Urinary bladder (tissue), 4 donors: ENCODE measurements at places on chromosomes 3 and 15. TPM values are rescaled to one million over a fixed set of nuclear protein-coding genes. Genes with fewer than 3 reads are reported as not detected.

GRCh38 chr3:196988241-196989029 is 19.8 kb upstream of the PIGZ start:
- DNase-seq: no peak

DNA sequence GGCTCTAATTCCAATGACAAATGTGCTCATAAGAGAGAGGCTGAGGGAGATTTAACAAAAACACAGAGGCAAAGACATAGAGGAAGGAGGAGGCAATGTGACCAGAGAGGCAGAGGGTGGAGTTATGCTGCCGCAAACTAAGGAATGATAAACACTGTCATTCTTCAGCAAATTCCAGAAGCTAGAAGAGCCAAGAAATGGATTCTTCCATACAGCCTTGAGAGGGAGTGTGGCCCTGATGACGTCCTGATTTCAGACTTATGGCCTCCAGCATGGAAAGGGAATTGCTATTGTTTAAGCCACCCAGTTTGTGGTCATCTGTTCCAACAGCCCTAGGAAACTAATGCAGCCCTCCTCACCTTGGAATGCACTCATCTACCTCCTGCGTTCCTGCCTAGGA is 30.5 kb downstream of the CD47 start:
- DNase-seq: no peak

GRCh38 chr3:54999159-54999558 is 71.3 kb upstream of the LRTM1 start:
- no peak for DNase-seq

DNA sequence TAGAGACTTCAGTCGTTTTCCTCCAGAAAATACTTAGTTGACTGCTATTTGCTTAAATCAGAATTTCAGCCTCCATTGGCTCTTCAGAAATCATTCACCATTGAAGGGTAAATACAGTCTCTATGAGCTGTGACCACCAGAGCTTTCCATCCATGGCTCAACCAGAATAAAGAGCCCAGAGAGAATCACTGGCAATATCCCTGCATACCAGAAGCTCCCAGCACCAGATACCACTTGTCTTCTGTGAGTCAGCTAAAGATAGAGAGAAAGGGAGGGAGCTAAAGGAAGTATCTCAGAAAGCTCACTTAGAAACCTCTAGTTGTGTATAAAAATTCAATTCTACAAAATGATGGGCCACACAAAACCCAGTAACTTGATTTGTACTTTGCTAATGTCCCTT is 115.2 kb upstream of the TMCO5A start:
- DNase-seq: no peak

GRCh38 chr3:24594161-24594560 is 99.5 kb upstream of the THRB start:
- DNase-seq: no peak

DNA sequence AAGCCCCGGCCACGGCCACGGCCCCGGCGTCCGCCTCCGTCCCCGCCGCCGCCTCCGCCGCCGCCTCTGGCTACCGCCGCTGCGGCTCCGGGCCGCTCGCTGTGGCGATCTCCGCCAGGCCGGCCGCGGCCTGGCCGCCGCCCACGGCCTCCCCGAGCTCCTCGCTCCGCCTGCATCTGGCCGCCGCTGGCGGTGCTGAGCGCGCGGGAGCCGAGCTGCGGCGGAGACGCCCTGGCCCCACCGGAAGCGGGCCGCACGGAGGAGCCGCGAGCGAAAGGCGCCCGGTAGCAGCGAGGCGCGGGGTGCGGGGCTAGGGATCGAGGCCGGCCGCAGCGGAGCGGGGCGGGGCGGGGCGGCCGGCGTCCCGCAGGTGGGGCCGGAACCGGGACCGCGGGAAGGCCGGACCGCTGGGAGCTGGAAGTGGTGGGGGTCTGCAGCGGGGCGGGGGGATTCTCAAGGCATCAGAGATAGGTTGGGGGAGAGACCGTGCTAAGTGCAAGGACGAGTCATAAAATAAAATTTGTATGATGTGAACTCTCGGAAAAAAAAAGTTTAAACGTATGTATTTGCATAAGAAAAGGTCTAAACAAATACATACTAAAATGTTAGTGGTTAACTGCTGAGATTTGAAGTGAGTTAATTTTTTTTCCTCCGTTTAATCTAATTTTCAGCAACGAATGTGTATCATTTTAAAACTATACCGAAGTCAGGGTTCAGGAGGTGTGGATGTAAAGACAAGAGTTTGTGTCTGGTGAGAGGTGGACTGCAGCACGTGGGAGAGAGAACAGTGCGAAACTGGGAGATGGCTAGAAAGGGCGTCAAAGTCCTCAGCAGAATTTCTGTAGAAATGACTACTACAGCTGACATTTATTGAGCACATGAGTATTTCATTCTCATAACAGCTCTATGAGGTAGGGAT is at the start of gene AVEN:
AVEN (minus strand) TSS at position 334 of the 919 bp plus-strand sequence; CDS start at position 176, 158 bp downstream.
- no peak for DNase-seq

DNA sequence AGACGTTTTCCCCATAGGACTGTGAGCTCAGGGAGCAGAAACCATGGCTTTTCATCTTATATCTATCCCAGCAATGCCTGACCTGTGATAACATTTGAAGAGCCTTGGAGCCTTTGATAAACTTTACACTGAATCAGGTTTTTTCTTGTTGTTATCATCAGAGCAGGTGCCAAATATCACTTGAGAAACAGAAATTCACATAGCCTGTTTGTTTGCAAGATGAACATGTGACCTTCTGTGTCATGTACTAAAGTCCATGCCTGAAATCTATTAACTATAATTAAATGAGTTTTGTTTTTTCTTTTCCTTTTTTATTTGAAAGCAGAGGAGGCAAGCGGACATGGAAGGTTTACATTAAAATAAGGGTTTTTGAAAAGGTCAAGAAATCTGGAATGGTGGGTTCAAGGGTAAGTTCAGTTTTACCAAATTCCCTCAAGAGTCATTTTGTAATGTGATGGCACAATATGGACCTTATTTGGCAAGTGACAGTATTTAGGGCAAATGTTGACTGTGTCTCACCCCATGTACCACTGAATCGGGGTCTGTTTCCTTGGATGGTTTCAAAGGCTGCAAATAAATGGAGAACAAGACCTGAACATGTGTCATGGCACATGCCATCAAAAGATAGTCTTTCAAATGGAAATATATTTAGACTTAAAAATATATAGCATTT is 90.7 kb downstream of the NEK10 start:
- no peak for DNase-seq

DNA sequence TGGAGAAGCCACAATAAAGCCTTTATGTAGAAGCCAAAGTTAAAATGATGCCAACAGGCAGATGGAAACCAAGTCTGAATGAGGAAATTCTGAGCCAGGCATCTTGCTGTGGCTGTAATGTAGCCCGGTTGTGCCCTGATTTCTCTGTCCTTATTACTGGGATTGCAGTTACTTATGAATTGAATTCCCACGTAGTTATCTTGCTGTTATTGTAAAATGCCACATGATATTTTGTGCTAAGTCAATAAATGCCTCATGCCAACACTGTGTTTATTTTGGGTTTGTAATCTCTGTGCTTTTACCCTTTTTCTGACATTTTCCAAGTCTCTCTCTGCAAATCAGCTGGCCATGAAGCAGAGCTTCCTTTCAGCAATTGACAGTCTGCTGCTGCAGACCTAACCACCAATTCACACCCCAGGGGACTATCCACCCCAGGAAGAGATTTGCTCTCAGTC is 486.1 kb upstream of the GOLIM4 start:
- no peak for DNase-seq

DNA sequence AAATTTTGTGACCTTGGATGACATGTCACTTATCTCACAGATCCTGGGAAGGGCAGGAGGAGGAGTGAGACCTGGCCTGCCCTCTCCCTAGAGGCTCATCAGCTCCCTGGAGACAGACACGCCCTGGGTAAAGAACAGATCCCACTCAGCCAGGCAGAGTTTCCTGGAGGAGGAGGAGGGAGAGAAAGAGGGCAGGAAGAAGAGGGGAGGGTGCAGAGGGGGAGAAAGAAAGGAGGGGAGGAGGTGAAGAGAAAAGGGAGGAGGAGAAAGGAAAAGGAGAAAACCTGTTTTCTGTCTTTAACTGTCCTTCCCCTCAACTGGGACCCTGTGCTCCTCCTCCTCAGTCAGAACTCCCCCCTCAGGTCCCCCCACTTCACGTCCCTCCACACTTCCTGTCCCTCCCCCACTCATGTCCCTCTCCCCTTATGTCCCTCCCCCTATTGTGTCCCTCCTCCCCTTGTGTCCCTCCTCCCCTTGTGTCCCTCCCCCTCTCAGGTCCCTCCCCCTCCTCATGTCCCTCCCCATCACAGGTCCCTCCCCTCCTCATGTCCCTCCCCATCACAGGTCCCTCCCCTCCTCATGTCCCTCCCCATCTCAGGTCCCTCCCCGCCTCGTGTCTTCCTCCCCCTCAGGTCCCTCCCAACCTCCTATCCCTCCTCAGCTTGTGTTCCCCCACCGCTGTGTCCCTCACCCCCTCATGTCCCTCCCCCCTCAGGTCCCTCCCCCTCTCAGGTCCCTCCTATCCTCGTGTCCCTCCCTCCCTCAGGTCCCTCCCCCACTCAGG is 52.3 kb upstream of the CGNL1 start:
- DNase-seq: no peak

GRCh38 chr3:171491361-171491760 is 31.2 kb upstream of the TNIK start:
- DNase-seq: no peak

The CASR gene
- total RNA-seq: 0.74 TPM

GRCh38 chr3:187616307-187616972 is 53.8 kb downstream of the SST start:
- no peak for DNase-seq

The WNT7A gene
- not detected for total RNA-seq

- no peak for DNase-seq
Observed at GRCh38 chr3:148792516-148792915, 35.1 kb upstream of the CPB1 start.

DNA sequence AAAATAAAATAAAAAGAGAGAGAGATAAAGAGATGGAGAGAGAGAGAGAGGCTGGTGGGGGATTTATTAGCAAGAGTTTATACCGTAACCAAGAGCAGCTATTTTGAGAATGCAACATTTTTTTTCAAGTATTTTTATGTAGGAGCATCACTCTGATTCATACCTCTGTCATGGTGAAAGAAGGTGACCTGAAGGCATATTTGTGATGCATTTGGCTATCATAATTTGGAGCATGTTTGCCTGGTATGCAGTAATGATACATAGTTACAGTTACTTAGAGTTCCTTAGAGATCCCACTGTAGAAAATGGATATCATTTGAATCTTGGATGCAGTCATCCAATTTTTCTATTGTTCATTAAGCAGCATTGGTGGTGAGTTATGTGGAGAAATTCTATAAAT is 1472.4 kb downstream of the SI start:
- no peak for DNase-seq

DNA sequence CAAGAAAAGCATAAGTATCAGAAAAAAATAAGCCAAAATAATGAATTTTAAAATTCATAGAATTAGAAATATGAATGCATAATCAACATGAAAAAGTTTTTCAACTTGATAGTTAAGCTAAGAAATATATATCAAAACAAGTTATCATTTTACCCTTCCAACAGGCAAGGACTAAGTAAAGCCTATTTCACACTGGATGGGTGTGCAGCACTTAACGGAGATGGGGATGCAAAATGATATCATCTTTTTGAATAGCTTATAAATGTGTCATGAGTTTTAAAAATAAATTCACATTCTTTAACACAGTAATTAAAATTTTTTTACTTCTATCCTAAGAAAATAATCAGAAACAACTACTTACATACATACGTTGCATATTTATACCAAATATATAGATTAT is 20.9 kb downstream of the PIK3R4 start:
- DNase-seq: no peak
